ENCODE measurements at places on chromosomes 3 and 15. TPM values are rescaled to one million over a fixed set of nuclear protein-coding genes. Genes with fewer than 3 reads are reported as not detected.

- H3K27ac ChIP-seq = no peak overlapping the region
- no peaks in the 10 kb centered on the region for H3K36me3 ChIP-seq
- DNase-seq = no peak
- H3K4me3 ChIP-seq = no peak overlapping the region
- no peaks in the 10 kb centered on the region for H3K27me3 ChIP-seq
- H3K4me1 ChIP-seq = no peaks in the 10 kb centered on the region
These were observed 230.8 kb upstream of the GPR149 start for GRCh38 chr3:154660811-154661210.

GRCh38 chr3:64187065-64187959, 38.0 kb downstream of the PRICKLE2 start:
- no peaks in the 10 kb centered on the region for H3K4me1 ChIP-seq
- no peaks in the 10 kb centered on the region for H3K27me3 ChIP-seq
- no peak overlapping the region for H3K27ac ChIP-seq
- H3K36me3 ChIP-seq = no peaks in the 10 kb centered on the region
- H3K4me3 ChIP-seq = no peak overlapping the region
- DNase-seq = no peak

GRCh38 chr3:173893066-173893465, 495.5 kb downstream of the NLGN1 start:
- H3K36me3 ChIP-seq = no peaks in the 10 kb centered on the region
- H3K27me3 ChIP-seq = no peaks in the 10 kb centered on the region
- H3K4me1 ChIP-seq = no peaks in the 10 kb centered on the region
- H3K4me3 ChIP-seq = no peak overlapping the region
- no peak overlapping the region for H3K27ac ChIP-seq
- no peak for DNase-seq

GRCh38 chr3:134425943-134426342, 51.7 kb upstream of the AMOTL2 start:
- no peak for DNase-seq
- no peaks in the 10 kb centered on the region for H3K36me3 ChIP-seq
- no peaks in the 10 kb centered on the region for H3K4me1 ChIP-seq
- H3K27me3 ChIP-seq = peaks cover 4% of the 10 kb centered on the region
- no peak overlapping the region for H3K4me3 ChIP-seq

- H3K27ac ChIP-seq = no peak overlapping the region
- no peaks in the 10 kb centered on the region for H3K36me3 ChIP-seq
- no peak for DNase-seq
- H3K4me3 ChIP-seq = no peak overlapping the region
These were observed 35.2 kb upstream of the ARL14 start for GRCh38 chr3:160641665-160642309.

DNA sequence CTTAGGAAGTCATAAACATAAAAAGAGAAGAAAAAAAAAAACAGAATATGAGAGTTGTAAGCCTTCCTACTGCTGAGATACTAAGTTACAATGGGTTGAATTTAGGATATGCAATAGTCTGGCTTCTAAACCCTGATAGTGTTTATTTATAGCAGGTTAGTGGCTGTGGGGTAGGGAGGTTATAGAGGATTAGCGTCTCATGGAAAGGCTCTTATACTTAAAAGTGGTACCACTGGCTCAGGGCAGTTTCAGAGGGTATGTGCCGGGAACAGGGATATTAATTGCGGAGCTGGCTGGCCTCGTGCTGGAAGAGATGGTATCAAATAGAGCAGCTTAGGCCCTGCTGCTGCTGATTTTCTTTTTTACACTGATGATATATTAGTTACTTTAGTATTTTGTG, 60.8 kb downstream of the PFN2 start:
- no peak overlapping the region for H3K4me3 ChIP-seq
- no peaks in the 10 kb centered on the region for H3K4me1 ChIP-seq
- no peak for DNase-seq
- no peak overlapping the region for H3K27ac ChIP-seq
- no peaks in the 10 kb centered on the region for H3K27me3 ChIP-seq

DNA sequence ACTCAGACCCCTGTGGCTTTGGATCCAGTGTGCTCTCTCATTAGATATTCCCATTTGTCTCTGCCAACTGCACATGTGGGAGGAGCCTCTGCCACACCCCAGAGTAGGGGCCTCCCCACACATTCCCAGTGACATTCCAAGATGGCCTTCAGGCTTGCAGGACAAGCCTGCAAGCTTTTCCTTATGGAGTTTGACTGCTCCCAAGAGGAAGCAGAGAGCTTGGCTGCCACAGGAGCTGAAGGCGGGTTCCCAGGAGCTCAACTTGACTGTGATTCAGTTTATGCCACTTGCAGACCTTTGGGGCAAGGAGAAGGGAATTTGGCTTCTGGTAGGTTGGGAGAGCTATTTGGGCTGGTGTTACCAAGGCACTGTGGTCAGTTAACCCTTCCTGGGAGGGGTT, 22.5 kb upstream of the EPHB1 start:
- DNase-seq = no peak
- H3K4me1 ChIP-seq = peaks cover 2% of the 10 kb centered on the region
- no peaks in the 10 kb centered on the region for H3K27me3 ChIP-seq

GRCh38 chr3:71062952-71063772, 520.4 kb downstream of the FOXP1 start:
- no peak for DNase-seq
- peaks cover 64% of the 10 kb centered on the region for H3K4me1 ChIP-seq
- H3K27me3 ChIP-seq = no peaks in the 10 kb centered on the region
- no peak overlapping the region for H3K4me3 ChIP-seq
- H3K27ac ChIP-seq = no peak overlapping the region

GRCh38 chr3:156964577-156964976, 138.4 kb downstream of the LEKR1 start:
- no peaks in the 10 kb centered on the region for H3K4me1 ChIP-seq
- H3K27ac ChIP-seq = no peak overlapping the region
- H3K36me3 ChIP-seq = no peaks in the 10 kb centered on the region
- H3K4me3 ChIP-seq = no peak overlapping the region

DNA sequence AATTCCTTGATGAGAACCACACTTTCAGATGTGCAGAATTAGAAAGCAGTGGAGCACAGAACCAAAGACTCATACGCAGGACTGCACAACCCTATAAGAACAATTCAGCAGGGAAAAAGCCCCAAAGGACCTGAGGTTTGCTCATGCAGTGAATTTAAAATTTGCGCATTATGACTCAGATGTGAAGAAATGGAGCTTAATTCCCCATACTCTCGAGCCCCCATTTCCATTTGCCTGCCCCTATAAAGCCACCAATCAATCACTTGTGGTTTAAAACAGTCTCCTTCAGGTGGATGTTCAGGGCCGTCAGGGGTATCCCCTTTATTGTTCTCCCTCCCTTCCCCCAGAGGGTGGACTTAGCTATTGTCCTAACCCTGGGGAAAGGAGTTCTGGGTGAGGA, 221.2 kb downstream of the IGSF11 start:
- H3K4me3 ChIP-seq = no peak overlapping the region
- no peak overlapping the region for H3K27ac ChIP-seq
- H3K4me1 ChIP-seq = peaks cover 10% of the 10 kb centered on the region
- no peak for DNase-seq
- no peaks in the 10 kb centered on the region for H3K36me3 ChIP-seq

DNA sequence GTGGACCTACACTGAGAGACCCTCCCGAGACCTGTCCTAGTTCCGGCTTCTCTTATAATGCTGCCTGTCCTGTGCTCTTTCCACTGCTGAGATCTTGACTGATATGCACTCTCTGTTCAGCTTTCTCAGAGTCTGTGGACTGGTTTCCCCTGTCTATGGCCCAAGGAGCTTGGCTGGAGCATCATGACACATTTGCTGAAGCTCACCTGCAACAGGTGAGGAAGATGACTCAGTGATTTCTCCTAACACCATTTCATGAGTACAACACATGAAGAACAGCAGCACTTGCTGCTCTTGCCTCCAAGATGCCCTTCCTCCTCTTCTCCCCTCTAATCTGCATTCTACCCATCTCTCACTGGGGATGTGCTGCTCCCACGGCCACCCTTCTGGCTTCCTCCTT, 92.1 kb downstream of the DUT start:
- H3K27ac ChIP-seq = no peak overlapping the region
- no peaks in the 10 kb centered on the region for H3K4me1 ChIP-seq
- no peaks in the 10 kb centered on the region for H3K27me3 ChIP-seq
- no peak for DNase-seq
- H3K4me3 ChIP-seq = no peak overlapping the region

DNA sequence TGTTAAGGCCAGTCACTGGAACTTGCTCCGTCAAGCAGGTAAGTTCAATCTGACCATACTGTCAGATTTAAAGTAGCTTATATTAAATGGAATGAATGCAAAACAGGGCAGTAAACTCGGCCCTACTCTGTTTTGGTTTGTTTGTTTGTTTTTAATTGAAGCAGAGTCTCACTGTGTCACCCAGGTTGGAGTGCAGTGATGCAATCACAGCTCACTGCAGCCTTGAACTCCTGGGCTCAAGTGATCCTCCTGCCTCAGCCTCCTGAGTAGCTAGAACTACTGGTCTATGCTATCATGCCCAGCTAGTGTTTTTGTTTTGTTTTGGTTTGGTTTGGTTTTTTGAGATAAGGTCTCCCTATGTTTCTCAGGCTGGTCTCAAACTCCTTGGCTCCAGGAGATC, 305.0 kb downstream of the FEZF2 start:
- no peak overlapping the region for H3K27ac ChIP-seq
- peaks cover 2% of the 10 kb centered on the region for H3K27me3 ChIP-seq
- no peaks in the 10 kb centered on the region for H3K4me1 ChIP-seq
- H3K4me3 ChIP-seq = no peak overlapping the region
- no peak for DNase-seq
- no peaks in the 10 kb centered on the region for H3K36me3 ChIP-seq

- H3K27me3 ChIP-seq = peaks cover 12% of the 10 kb centered on the region
- DNase-seq = peak; percentile 58
- peak overlapping the region; percentile 60 for H3K27ac ChIP-seq
These were observed 2.0 kb downstream of the GP5 start for GRCh38 chr3:194396859-194397756.

GRCh38 chr15:87962428-87962827, 294.1 kb downstream of the NTRK3 start:
- no peak overlapping the region for H3K4me3 ChIP-seq
- H3K36me3 ChIP-seq = no peaks in the 10 kb centered on the region
- no peak overlapping the region for H3K27ac ChIP-seq
- H3K4me1 ChIP-seq = no peaks in the 10 kb centered on the region

DNA sequence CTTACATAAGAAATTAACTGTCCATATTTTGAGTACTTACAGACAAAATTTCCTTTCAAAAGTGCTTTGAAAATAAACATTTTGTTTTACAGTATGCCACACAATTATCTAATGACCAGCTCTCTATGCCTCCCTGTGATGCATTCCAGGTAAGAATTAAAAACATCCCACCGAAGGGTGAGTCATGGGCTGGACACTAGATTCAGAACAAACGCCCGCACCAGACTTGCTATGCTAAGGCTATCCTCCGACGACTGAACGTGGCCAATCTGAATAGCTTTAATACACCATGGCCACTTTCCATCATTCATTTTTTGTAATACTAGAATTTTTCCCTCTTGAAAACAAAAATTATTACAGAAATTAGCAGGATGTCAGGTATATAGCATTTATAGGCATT, 139.8 kb upstream of the TNIK start:
- H3K4me1 ChIP-seq = no peaks in the 10 kb centered on the region
- no peak for DNase-seq
- H3K36me3 ChIP-seq = no peaks in the 10 kb centered on the region
- no peak overlapping the region for H3K27ac ChIP-seq

DNA sequence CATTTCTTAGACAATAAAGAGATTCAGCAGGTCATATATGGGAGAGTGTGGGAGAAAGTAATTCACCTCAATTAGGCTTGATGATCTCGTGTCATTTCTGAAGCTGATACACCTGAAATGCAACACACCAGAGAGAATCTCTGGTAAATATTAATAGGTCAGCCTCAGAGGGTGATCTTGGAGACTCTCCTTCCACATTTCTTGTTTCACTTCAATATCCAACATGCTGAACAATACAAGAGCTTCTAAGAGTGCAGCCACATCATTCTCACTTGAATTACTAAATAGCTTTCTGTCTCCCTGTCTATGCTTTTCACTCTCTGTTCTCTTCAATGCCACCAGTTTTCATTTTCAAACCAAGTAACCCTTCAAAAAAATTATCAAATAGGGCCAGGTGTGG, 71.1 kb upstream of the GK5 start:
- no peak overlapping the region for H3K27ac ChIP-seq
- no peaks in the 10 kb centered on the region for H3K4me1 ChIP-seq
- H3K4me3 ChIP-seq = no peak overlapping the region
- DNase-seq = no peak

- no peaks in the 10 kb centered on the region for H3K36me3 ChIP-seq
- H3K27ac ChIP-seq = no peak overlapping the region
- no peak for DNase-seq
- peaks cover 6% of the 10 kb centered on the region for H3K4me1 ChIP-seq
- no peak overlapping the region for H3K4me3 ChIP-seq
- no peaks in the 10 kb centered on the region for H3K27me3 ChIP-seq
These were observed 26.2 kb downstream of the SLC2A2 start for GRCh38 chr3:171000281-171000680.

DNA sequence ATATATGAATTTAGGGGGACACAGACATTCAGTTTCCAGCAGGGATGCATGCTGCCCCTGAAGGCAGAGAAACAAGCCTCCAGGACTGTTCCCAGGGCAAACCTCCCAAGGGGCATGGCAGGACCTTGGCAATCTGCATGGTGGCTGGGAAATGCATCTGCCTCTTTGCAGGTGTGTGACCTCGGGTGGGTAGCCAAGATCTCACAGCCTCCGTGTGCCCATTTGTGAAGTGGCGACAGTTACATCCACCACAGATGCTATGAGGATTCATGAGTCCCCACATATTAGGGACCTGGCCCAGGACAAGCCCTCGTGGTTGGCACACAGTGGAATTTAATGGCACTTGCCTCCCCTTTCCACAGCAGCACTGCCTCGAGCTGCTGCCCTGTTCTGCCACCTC, 29.9 kb downstream of the SLC28A1 start:
- no peak for DNase-seq
- peaks cover 2% of the 10 kb centered on the region for H3K36me3 ChIP-seq
- no peak overlapping the region for H3K27ac ChIP-seq
- H3K27me3 ChIP-seq = peaks cover 2% of the 10 kb centered on the region

GRCh38 chr15:94674296-94674695, 442.9 kb downstream of the MCTP2 start:
- no peak overlapping the region for H3K4me3 ChIP-seq
- DNase-seq = no peak
- peaks cover 3% of the 10 kb centered on the region for H3K27me3 ChIP-seq
- H3K4me1 ChIP-seq = no peaks in the 10 kb centered on the region

- no peaks in the 10 kb centered on the region for H3K27me3 ChIP-seq
- no peak overlapping the region for H3K4me3 ChIP-seq
- no peak for DNase-seq
- H3K36me3 ChIP-seq = no peaks in the 10 kb centered on the region
- no peak overlapping the region for H3K27ac ChIP-seq
These were observed 609.9 kb downstream of the FHIT start for GRCh38 chr3:60641354-60641753.

TRIM71 gene
- 0.04 TPM for total RNA-seq

SLC28A1 gene
- not detected for total RNA-seq

THBS1 gene
- 0.23 TPM for total RNA-seq

PPP1R2 gene
- 77.0 TPM for total RNA-seq

CELSR3 gene
- 7.9 TPM for total RNA-seq

C3orf62 gene
- 3.9 TPM for total RNA-seq

PIF1 gene
- 36.3 TPM for total RNA-seq

C3orf49 gene
- not detected for total RNA-seq

ZMYND10 gene
- 1.3 TPM for total RNA-seq

OSTN gene
- total RNA-seq = not detected

GOLGA6L10 gene
- 1.6 TPM for total RNA-seq

Measured in activated CD4-positive, alpha-beta T cell treated with anti-CD3 and anti-CD28 coated beads for 36 hours (primary cell).